ENCODE measurements at places on chromosomes 2 and 18.
A peak's percentile ranks its signal among the peaks of the same experiment; 100 is the strongest.

- no peak for DNase-seq
Measured at GRCh38 chr18:46859855-46860254, 57.5 kb downstream of the PIAS2 start.

DNA sequence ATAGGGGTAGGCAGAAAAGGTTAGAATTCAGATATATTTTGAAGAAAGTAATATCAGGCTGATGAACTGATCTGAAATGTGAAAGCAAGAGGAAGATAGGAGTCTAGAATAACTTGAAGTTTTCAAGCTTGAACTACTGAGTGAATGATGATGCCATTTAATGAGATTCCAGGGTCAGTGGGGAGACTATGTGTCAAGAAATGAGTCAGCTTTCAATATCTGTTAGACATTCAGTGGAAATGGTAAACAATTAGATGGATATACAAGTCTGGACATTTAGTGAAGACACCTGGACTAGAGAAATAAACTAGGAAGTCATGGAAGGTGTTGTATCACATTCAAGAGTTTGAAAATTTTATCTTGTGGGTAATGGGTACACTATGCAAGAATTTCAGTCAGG lies 326.9 kb downstream of the FSIP2 start:
- DNase-seq = no peak

GRCh38 chr2:1798115-1798784 lies 53.9 kb upstream of the PXDN start:
- no peak for DNase-seq

DNA sequence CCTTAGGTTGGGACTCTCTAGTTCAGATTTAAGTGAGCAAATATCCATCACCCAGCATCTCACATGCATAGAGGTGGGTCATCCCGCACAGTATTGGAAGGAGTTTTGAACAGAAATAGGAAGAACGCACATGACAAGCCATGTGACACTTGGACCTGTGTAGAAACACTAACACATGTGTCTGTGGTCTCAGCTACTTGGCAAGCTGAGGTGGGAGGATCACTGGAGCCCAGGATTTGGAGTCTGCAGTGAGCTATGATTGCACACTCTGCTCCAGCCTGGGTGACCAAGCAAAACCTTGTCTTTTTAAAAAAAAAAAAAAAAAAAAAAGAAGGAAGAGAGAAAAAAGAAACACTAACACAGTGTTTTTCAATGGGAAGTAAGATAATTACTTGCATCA lies 5.4 kb upstream of the MTCL1 start:
- DNase-seq = no peak

DNA sequence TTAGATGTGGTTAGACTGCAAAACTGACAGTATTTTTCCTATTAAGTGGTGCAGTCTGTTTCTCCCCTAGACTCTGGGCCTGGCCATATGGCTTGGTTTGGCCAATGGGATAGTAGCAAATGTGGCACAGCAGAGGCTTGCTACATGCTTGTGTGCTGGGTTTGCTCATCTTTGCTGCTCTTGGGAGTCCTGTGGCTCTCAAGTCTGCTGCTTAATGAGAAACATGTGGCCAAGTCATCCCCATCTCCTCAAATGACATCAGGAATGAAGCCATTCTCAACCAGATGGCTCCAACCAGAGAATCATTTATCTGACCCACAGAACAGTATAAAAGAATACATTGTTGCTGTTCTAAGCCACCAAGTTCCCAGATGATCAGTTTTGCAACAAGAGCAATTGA lies 57.1 kb upstream of the PAX3 start:
- DNase-seq = no peak

DNA sequence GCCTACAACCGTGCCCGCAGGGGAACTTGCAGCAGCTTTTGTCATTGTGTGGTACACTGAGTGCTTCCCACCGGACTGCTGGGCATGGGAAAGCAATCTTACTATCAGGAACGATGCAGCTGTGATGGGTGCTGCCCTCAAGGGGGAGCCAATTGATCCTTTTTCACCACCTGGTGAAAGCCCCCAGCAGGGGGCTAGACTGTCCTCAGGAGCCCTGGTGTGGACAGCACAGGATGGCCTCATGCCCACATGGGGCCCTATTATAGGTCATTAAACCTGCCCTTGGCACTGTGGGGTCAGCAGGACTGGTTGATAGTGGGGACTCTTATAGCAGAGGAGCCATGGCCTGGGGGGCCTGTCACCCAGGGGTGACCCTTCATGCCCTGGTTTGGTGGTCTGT lies 172.2 kb downstream of the GLI2 start:
- no peak for DNase-seq

- no peak for DNase-seq
Measured at GRCh38 chr2:23381084-23381483, 3.9 kb upstream of the KLHL29 start.

- no peak for DNase-seq
Measured at GRCh38 chr2:54723996-54724559, 616 bp downstream of the EML6 start.

- DNase-seq = no peak
Measured at GRCh38 chr2:71748227-71748626, 294.9 kb downstream of the DYSF start.

- DNase-seq = no peak
Measured at GRCh38 chr2:126883666-126884040, 15.0 kb upstream of the TEX51 start.

- DNase-seq = no peak
Measured at GRCh38 chr2:231452799-231453508, 11.3 kb downstream of the NCL start.

DNA sequence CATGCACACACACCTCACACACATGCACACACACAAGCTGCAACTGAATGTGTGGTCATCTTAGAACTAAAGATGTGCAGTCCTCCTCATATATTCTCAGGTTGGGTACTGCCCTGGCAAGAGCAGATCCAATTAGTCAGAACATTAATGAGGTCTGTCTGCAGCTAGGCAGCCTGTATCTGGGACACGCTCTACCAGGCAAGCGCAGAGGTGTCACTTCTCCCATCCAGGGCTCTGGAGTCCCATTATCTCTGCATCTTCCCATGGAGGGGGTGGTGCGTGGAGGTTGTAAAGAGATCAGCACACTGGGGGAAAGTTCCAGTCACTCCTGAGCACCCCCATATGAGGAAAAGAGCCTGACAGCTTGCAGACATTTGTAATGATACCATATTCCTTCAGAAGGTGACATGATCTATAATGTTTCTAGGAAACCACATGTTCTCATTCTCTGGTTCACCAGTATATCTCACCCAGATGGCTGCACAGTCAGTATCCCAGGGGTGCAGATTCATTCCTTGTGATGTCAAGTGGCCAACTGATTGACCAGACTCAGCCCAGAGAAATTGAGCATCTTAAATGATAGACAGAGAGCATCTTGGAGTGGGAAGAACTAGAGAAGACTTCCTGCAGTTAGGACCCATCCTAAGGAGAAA lies 95.4 kb downstream of the RTN4 start:
- peak; percentile 35 for DNase-seq

DNA sequence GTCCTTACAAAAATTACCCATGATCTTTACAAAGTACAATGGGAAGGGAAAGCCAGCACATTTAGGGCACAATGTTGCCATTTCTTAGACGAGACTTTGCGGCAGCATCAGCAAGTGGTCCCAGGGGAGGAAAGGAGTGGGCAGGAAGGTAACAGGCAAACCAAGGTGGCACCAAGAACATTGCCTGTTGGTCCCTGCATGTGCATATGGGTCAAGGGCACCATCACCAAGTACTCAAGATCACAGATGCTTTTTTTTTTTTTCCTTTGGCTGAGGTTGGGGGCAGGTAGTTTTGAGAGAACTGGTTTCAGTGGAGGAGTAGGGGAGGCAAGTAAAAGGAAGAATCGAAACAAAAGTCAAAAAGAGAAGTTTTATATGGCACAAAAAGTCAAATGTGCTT lies 752 bp upstream of the CYTIP start:
- DNase-seq = no peak

DNA sequence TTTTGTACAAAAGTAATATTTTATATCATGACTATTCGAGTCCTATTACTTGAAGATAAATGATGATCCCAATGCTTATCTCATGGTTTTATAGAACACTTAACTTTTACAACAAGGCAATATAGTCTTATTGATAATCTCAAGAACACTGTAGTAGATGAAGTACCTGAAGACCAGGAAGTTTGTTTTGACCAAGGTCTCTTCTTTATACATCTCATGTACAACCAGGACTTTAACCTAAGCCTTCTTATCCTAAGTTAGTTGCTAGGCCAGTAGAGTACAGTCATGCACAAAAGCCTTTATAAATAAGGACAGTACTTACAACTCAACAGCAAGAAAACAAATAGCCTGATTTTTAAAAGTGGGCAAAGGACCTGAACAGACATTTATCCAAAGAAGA lies 147.7 kb upstream of the NOSTRIN start:
- DNase-seq = no peak

DNA sequence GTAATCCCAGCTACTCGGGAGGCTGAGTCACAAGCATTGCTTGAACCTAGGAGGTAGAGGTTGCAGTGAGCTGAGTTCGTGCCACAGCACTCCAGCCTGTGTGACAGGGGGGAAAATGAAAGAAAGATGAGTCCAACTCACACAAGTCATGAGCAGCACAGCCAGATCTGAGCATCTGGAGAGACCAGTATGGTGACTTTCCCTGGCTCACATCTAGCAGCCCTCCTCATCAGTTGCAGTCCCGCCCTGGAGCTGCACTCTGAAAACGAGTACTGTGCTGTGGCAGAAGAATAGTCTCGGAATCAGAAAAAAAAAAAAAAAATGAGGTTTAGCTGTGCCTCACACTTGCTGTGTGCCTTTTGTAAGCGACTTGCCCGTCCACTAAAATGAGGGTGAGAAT lies 74.4 kb upstream of the TRIB2 start:
- no peak for DNase-seq

DNA sequence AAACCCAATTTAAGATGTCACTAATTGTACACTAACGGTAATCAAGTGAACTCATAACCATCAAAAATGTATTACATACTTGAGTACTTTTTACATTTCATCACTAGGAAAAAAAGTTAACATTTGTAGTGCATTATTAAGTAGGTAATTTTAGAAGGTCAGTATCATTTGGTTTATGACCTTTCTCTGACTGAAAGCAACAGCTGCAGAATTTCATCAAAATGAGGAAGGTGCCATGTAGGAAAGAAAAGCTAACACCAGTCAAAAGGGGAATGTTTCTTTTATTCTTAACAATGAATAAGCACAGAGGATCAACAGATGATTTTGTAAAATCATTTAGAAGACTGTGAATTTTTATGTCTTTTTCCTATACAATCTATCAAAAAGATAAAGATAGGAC lies 79.0 kb downstream of the PIGN start:
- no peak for DNase-seq

DNA sequence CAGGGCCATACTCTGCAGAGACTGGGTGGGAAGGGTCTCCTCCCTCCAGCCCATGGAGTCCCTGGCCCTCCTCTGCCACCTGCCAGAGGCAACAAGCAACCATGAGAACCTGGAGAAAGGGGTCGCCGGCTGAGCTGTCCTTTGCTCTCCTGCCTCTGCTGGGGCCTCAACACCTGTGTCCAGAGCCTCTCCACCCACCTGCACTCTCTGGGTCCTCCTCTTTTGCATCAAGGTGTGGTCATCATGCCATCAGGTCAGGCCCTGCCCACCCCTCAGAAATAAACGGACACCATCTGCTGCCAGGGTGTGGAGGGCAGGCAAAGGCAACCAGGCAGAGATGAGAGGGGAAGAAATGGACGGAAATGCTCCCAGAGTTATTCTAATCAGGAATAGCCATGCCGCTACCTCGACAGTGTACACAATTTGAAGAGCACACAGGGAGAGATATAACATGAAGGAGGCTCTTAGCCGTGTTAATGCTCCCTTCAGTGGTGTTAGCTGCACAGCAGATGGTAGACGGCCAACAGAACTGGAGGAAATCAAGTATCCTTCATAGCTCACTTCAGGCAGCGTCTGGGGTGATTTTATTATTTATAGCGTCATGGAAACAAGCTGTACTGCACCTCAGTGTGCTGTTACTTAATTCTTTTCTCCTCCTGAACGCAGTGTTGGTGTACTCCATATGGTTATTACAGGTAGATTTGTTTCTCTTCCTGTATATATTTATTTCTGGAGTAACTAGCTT lies 247.9 kb downstream of the TSN start:
- no peak for DNase-seq

- no peak for DNase-seq
Measured at GRCh38 chr2:97932975-97933662, 62.6 kb downstream of the TMEM131 start.

GRCh38 chr2:234444893-234445292 lies 52.0 kb downstream of the ARL4C start:
- no peak for DNase-seq

GRCh38 chr2:12716032-12716281 lies 779 bp upstream of the TRIB2 start:
- peak; percentile 89 for DNase-seq

DNA sequence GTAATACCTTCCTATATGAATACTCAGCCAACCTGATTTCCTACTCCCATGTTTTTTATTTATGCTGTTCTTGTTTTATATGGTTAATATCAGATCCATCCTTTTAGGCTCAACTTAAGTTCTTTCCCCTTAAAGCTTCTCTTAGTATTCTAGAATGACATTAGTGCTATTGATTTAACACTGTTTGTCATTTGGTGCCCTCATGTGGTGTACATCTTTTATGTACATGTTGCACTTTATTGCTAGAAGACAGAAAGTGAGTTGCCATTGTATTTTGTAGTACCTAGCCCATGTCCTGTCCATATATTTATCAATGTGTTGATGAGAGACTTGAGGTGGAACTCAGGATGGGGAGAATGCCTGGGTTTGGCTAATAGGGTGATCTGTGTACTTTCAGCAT lies 2.5 kb downstream of the HTRA2 start:
- no peak for DNase-seq

GRCh38 chr2:100404411-100404810 lies 13.1 kb downstream of the CHST10 start:
- peak; percentile 69 for DNase-seq

DNA sequence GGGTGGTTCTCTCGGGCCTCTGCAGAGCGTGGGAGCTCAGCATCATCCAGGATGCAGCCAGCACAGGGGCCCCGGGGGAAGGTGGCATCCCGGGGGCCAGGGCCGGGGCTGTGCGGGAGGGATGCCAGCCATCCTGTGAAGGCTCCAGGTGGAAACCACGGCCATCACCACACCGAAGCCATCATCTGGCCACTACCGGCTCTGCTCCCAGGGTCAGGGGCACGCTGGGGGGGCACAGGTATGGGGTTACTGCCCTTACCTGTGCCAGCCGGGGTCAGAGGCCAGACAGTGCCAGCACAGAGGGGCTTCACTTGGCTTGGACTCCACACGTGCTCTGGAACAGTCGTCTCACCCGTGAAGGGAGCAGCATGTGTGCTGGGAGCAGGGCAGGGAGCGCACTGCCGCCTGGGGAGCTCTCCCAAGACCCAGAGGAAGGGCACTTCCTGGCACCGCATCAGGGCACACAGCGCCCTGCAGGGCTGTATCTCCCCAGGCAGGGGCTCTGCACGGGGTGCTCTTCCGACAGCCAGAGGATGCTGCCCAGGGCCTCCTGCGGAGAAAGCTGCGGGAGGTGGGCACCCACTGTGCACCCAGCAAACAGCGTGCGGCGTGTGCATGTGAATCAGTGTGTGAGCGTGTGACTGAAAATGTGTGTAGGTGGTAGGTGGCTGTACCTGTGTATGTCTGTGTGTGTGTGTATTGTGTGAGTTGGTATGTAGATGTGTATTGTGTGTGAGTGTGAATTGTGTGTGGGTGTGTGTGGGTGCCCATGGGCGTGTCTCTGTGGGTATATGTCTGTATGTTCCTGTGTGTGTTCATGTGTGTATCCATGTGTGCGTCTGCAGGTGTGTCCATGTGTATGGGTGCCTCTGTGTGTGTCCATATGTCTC lies 75.0 kb downstream of the PTGR3 start:
- no peak for DNase-seq
